ENCODE measurements at places on chromosomes 5 and 9.

DNA sequence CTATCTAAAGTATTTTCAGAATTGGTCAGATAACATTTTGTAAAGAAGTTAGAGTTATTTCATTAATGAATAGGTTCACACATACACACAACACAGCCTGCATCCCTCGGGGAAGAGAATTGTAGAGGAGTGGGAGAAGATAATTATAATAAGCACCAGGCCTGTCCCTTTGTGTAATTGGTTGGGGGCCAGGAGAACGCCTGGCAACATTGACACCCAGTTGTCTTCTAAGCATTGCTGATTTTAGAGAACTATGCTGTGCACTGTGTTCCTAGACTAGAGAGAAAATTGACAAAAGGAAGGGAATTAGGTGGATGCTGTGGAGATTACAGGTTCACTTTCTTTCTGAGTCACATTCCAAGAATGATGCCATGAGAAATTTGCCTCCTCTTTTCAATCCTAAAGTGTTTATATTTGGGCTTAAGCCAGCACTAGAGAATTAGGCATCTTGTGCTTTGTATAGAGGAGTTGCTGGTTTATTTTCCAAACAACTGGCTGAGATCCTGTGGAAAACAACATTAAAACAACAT, 247.6 kb downstream of the COX7C start:
- no peak for DNase-seq

DNA sequence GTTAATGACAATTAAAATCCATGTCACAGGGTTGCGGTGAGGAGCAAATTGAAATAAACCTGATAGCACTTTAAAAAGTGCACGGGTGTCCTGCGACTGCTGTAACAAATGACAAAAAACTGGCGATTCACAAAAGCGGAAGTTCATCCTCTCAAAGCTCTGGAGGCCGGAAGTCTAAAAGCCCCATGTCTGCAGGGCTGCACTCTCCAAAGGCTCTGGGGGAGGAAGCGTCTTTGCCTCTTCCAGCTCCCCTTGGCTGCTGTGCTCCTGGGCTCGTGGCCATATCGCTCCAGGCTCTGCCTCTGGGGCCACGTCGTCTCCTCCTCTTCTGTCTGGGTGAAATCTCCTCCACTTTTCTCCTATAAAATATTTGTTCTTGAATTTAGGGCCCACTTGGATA, 273.9 kb upstream of the IRX2 start:
- no peak for DNase-seq

DNA sequence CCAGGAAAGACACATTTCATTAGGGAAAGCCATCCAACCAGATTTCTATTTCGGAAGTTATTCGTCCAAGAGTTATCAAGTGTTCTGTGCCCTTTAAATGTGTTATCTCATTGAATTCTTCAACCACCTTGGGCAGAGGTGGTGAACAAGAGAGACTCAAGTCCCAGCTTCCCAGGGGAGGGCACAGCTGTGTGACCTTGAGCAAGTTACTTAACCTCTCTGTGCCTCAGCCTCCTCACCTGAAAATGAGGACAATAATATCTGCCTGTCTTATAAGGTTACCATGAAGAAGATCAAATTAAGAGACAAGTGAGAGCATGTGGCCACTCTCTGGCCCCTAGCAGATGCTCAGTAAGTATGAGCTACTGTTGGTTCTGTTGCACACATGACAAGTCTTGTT, 37.4 kb downstream of the WHRN start:
- no peak for DNase-seq

GRCh38 chr9:86669422-86669821, 277.9 kb downstream of the GAS1 start:
- DNase-seq: no peak

- no peak for DNase-seq
Observed at GRCh38 chr5:170865622-170866021, 3.8 kb downstream of the RANBP17 start.

DNA sequence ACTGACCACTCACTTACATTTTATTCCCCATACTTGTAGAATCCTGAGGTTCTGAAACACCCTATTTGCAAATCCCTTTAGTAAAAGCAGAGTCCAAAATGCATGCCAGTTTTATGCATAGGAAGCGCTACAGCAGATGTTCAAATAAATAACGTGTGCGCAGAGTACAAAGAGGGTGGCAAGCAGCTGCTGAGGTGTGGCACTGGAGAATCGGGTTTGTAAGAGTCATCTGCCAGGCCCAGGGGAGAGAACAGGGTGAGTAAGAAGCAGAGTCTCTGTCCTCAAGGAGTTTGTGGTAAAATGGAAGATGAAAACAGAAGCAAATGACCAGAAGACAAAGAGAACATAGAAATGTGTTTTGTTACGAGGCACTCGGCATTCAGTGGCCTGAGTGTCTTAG, 288.8 kb downstream of the GLIS3 start:
- DNase-seq: no peak
